ENCODE measurements at places on chromosomes 12 and 14. TPM values are rescaled to one million over a fixed set of nuclear protein-coding genes. Genes with fewer than 3 reads are reported as not detected.

IFNG-AS1 gene
- total RNA-seq, result not detected

DNA sequence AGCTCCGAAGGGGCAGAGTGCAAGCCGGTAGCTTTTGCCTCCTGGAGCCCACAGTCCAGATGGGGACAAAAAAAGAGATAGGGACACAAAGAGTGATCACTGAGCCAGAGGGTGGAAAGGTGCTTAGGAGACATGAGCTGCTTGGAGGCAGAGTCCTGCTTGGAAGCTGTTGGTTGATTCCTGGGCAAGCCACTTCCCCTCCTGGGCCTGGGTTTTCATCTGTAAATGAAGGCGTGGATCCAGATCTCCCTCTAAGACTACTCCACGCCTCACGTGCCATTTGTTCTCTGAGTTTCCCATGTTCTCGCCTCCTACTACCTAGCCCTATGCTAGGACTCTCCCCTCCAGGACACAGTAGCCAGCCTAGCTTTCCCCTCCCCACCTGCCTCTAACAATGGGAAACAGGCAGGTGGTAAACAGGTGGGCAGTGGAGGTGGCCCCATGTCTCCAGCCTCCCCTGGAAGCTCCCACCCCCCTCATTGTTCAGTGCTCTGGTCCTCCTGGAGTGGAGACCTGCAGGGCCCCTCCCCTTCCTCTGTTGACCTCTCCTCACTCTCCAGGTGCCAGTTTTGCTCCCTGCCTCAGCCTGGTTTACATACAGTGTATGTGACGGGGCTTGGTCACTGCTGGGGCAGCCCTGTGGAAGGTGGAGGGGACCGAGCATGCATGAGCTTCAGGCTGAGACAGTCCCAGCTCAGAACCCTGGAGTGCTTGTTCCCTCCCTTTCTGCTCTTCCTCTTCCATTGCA, 3.8 kb downstream of the SERPINA3 start:
- no peak for DNase-seq

FAM181A gene
- not detected for total RNA-seq

DLST gene
- 35.3 TPM for total RNA-seq

DNA sequence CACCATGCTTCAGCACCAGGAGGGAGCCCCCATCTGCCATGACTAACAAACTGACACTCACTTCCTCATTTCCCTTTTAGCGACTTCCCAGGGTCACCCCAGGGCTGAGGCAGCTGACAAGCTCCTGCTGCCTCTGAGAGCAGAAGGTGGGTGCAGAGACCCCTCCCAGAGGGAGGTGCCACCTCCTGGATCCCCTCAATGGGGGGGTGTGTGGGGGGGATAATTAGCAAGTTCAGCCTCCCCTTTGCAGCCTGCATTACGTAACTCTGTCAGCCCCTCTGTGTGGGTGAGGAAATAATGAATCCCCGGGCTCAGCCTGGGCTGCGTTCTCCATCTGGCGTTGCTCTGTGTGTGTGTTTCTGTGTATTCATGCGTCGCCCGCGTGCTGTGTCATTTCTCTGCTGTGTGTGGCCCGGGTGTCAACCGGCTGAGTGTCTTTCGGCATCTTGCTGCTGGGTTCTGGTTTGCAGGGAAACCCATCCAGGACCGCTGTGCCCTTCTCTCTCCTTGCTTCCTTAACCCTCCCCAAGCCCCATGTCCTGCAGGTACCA, 28.0 kb downstream of the NOS1 start:
- no peak for DNase-seq

DNA sequence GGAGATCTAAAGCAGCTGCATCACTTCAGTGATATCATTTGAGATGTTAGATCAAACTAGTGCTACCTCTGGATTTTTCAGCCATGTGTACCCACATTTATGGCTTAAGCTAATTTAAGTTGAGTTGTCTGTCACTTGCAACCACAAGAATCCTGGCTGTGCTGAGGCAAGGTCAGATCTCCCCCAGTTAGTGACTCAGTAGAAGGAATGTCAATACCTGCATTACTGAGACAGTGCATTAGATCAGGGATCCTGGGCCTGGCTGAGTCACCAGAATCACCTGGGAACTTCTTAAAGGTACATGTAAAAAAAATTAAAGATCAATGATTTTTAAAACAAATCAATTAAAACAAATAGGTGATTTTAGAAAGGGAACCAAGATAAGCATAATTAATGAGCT, 84.6 kb upstream of the GRIN2B start:
- no peak for DNase-seq

DNA sequence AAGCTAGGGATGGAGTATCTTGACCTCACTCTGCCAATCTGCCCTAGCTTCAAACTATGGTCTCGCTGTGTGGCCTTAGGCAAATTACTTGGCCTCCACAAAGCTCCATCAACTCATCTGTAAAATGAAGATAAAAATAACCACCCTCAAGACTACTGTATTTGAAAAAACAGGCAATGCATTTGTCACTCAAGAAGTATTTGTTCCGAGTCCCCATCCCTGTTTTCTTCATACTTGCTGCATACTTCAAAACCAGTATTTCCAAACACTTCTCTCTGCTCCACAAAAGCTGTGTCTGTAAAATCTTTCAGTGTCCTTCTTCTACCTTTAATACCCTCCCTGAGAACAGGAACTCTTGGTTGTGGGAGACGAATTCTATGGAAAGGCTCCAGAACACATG, 47.9 kb downstream of the GTF2A1 start:
- DNase-seq, result no peak

- DNase-seq, result peak; percentile 86
Observed at GRCh38 chr12:26651566-26652188, 181.3 kb downstream of the ITPR2 start.

DNA sequence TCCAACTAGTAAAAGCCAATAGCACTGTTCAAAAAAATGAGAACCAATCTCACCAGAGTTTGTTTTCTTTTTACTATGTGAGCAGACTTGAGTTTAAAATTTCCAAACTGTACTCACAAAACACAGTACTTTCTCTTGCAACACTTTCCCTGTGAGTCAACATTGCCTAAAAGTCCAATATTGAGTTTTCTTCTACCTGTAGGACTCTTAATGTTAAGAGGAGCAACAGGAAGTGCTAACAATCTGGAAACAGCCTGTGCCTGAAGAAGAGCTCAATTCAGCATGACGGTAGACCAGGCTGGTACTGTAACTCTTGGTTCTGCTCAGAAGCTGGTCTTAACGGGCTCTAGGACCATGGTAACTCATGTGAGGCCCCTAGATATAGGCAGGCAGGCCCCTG, 144.3 kb downstream of the MED13L start:
- DNase-seq, result no peak

DNA sequence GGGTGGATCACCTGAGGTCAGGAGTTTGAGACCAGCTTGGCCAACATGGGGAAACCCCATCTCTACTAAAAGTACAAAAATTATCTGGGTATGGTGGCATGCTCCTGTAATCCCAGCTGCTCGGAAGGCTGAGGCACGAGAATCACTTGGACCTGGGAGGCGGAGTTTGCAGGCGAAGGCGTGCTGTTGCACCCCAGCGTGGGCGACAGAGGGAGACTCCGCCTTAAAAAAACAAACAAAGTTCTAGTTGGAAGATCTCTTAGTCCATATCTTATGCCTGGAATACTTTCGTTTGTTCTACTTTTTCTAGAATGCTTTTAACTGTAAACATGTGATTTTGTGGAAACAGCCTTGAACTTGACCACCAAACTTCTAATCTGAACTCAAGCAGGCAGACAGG, 38.7 kb downstream of the PPHLN1 start:
- no peak for DNase-seq

EFCAB11 gene
- 1.8 TPM for total RNA-seq

TMTC1 gene
- total RNA-seq, result 6.9 TPM

DNA sequence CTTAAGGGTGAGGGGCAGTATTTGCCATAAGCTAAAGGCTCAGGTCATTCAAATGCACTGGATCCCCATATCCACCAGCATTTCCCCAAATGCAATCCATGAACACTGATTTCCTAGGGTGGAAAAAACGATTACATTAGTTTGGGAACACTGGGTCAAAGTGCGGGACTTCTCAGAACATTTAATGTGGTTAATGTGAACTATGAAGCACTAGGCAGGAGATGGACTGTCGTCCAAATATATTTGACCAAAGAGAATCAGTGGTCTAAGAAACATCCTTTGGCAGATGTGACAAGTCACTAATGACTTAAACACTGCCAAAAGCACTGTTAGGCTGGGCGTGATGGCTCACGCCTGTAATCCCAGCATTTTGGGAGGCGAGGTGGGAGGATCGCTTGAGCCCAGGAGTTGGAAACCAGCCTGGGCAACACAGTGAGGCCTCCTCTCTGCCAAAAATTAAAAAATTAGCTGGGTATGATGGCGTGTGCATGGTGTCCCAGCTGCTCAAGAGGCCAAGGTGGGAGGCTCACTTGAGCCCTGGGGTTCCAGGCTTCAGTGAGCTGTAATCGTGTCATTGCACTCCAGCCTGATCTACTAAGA, 205.4 kb downstream of the CALM1 start:
- DNase-seq, result no peak

GRCh38 chr12:107906707-107907106, 132.2 kb downstream of the ASCL4 start:
- no peak for DNase-seq

DNA sequence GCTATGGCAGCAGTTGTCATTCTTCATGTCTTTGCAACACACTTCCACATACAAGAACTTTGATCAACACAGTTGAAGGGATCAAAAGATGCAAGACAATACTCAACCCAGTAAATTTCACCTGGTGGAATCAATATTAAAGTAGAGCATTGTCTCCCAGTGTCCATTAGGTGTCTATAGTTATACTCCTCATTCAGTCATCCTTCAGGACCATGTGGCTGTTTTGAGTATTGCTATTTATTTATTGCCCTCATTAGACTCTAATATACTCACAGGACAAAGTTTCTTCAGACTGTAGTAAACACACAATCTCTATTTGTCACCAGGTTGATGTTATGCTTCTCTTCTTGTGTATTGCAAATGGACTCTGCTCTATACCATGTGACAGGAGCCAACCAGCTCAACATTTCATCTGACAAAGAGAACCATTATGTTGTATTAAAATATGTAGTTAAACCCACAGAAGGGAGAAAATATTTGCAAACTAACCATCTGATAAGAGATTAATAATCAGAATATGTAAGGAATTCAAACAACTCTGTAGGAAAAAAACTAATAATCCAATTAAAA, 146.6 kb downstream of the TGFB3 start:
- DNase-seq, result no peak

GPD1 gene
- total RNA-seq, result not detected

- no peak for DNase-seq
Observed at GRCh38 chr12:45351921-45352670, 136.2 kb downstream of the ANO6 start.

MYRFL gene
- under 0.01 TPM for total RNA-seq

DNA sequence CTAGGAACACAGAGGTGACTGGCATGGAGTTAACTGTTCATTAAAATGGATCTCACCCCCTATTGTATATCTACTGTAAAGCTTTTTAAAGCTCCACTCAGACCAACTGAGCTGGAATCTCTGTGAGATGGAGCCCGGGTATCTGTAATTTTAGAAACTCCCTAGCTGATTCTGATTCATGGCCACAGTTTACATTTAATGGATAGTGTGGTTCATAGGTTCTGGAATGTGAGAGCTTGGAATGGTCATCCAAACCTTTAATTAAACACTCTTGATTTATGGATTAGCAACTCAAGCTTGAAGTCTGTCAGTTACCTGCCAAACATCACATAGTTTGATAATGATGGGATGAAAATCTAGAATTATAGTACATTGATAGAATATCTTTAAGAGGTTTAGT, 183.8 kb downstream of the SLC25A21 start:
- no peak for DNase-seq

DNA sequence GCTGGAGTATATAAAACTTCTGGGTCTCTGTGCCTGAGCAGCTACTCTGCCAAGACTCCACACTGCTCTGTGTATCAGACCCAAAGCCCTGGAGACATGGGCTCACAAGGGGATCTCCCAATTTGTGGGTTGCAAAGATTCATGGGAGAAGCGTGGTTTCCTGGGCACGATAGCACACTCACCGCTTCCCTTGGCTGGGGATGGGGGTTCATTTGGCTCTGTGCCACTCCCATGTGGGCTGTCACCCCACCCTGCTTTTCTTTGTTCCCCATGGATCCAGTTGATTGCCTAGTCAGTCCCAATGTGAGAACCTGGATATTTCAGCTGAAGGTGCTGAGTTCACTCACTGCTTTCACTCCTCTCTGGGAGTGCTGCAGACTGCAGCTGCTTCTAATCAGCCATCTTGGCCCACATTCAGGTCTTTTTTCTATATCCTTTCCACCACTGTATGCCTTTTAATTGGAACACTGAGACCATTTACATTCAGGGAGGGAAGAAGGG, 40.0 kb upstream of the PCNX4 start:
- no peak for DNase-seq

GRCh38 chr14:34055157-34055950, 104.5 kb upstream of the EGLN3 start:
- peak; percentile 36 for DNase-seq

GRCh38 chr12:96256672-96257361, 62.6 kb downstream of the ELK3 start:
- DNase-seq, result peak; percentile 7

DNA sequence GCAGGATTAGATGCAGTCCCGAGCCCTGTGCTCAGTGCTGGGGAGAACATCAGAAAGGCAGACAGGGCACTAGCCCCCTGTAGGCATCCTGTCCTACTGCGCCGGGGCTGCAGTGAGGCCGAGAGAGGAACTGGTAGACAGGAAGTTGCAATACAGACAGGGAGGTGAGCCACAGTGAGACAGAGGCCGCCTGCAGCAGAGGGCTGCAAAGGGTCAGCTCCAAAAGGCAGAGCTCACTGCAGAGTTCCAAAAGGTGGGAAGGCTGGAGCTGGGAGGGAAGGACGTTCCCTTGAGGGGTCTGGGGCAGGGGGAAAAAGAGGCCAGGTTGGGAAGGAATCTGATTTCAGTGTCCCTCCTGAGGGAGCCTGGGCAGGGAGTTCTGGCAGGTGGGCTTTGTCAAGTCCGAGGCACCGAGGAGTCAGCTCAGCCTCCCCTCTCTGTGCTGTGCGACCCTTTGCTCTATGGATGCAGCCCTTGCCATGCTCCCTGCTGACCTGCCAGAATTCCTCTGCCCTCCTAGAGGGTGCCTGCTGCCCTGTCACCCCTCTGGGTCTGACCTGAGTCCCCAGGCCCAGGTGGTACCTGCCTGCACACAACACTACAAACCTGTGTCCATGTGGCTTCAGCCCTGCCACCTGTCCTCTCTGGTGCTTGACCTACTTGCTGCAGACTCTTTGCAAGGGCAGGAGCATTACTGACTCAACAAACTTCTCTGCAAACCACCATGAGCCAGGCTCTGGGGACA, 63.5 kb downstream of the PRMT8 start:
- no peak for DNase-seq

- no peak for DNase-seq
Observed at GRCh38 chr12:87660987-87661774, 368.0 kb downstream of the C12orf50 start.

GRCh38 chr12:110039085-110039807, 9.1 kb downstream of the C12orf76 start:
- DNase-seq, result peak; percentile 67
